ENCODE measurements at places on chromosomes 3 and 15.

GRCh38 chr3:39849992-39850715, 40.7 kb downstream of the MYRIP start:
- no peak for DNase-seq

- no peak for DNase-seq
Observed at GRCh38 chr3:41018855-41019254, 180.4 kb upstream of the CTNNB1 start.

DNA sequence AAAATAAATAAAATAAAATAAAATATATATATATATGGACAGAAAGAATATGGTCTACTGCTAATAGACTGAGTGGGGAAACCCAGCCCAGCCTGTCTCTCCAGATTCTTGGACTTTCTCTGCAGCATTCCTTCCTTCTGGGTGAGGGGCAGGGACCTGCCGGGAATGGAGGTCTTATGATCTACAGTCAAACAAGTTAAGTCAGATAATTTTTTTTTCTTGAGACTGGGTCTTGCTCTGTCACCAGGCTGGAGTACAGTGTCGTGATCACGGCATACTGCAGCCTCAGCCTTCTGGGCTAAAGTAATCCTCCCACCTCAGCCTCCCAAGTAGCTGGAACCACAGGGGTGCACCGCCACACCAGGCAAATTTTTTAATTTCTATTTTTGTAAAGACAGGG, 33.5 kb upstream of the ZNF774 start:
- DNase-seq, result peak; percentile 40

DNA sequence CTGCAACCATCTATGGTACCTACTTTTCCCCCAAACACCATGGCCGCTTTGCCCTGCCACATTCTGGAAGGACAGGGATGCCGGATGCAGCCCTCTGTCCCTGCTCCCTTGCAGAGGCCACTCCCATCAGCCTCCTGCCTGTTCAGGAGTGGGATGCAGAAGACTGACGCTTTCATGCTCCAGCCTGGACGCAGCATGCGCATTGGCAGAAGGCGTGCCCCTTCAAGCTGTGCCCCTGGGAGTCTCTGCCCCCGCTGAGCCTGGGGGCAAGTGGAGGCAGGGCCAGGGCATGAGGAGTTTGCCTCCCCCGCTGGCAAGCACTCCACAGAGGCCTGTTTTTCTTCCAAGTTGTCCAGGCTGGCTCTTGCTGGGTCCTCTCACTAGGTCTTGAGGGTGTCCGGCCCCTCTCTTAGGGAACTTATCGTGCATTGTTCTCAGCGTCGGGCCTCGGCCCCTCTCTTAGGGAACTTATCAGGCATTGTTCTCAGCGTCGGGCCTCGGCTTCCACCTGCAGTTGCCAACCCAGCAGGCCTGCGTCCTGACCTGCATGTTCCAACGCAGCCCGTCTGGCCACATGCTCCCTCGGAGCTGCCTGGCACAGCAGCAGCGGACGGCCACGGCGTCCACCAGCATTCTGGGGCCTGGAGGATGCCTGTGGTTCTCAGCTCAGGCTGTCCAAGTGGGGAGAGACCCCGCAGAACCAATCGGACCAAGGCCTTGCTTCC, 14.6 kb upstream of the SNRPA1 start:
- DNase-seq, result peak; percentile 44

DNA sequence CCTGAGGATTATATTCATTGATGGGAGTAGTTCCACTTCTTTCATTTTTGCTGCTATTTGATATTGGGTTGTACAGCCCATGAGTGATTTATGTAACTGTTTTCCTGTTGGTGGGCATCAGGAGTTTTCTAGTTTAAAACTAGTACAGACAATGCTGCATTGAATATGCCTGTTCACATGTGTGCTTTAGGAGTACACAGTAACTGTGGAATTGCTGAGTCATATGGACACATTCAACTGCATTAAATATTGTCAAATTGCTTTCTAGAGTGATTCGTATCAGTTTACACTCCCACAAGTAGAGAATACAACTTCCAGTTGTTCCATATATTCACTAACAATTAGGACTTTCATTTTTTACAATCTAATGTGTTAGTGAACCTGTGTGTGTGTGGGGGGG, 59.8 kb upstream of the THSD4 start:
- DNase-seq, result no peak

- DNase-seq, result no peak
Observed at GRCh38 chr3:50161320-50161719, 6.2 kb downstream of the SEMA3F start.

GRCh38 chr3:31364188-31364587, 168.5 kb upstream of the STT3B start:
- no peak for DNase-seq

- DNase-seq, result no peak
Observed at GRCh38 chr3:43499256-43499655, 122.6 kb downstream of the ANO10 start.

DNA sequence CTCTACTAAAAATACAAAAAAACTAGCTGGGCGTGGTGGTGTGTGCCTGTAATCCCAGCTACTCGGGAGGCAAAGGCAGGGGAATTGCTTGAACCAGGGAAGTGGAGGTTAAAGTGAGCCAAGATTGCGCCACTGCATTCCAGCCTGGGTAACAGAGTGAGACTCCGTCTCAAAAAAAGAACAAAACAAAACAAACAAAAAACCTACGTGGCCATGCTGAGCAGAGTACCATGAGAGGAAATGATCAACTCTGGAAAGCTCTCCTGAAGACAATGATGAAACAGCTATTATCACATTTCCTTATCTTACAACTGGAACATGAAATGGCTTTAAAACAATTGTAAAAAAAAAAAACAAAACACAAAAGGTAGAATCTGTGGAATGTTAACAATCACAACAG, 75.2 kb downstream of the CHSY1 start:
- peak; percentile 49 for DNase-seq

- no peak for DNase-seq
Observed at GRCh38 chr3:189563853-189564563, 67.2 kb upstream of the TP63 start.

DNA sequence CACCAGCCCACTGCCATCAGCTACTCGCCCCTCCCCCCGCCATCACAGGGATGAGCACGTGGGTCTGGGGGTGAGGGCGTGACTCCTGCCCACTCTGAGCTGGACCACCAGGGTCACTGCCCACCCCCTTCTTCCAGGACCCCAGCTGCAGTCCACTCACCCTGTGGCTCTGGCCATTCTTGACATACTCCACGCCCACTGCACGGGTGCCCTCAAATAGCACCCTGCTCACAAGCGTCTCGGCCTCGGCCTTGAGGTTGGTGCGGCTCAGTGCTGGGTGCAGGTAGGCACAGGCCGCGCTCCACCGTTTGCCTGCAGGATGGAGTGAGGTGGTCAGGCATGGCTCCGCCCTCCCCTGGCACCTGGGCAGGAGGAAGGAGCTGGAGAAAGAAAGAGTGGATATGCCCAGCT, 23.9 kb downstream of the CHDH start:
- peak; percentile 48 for DNase-seq

- DNase-seq, result peak; percentile 73
Observed at GRCh38 chr15:52527911-52528563, 643 bp downstream of the MYO5A start.

DNA sequence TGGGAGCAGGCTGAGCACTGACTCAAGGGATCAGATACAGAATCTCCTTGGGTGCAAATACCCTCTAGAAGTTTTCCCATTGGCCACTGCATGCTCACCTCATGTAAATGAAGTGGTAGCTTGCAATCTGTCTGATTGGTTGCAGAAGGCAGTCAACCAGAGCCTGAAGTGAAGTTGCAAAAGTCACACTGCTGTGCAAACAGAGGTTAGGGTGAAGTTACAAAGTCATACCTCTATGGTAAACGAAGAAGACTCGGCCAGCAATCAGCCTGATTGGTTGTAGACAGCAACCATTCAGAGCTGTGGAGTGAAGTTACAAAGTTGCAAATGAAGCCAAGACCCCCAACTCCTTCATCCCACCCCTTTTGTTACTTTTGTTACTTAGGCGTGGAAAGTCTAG, 27.1 kb downstream of the STARD9 start:
- no peak for DNase-seq

DNA sequence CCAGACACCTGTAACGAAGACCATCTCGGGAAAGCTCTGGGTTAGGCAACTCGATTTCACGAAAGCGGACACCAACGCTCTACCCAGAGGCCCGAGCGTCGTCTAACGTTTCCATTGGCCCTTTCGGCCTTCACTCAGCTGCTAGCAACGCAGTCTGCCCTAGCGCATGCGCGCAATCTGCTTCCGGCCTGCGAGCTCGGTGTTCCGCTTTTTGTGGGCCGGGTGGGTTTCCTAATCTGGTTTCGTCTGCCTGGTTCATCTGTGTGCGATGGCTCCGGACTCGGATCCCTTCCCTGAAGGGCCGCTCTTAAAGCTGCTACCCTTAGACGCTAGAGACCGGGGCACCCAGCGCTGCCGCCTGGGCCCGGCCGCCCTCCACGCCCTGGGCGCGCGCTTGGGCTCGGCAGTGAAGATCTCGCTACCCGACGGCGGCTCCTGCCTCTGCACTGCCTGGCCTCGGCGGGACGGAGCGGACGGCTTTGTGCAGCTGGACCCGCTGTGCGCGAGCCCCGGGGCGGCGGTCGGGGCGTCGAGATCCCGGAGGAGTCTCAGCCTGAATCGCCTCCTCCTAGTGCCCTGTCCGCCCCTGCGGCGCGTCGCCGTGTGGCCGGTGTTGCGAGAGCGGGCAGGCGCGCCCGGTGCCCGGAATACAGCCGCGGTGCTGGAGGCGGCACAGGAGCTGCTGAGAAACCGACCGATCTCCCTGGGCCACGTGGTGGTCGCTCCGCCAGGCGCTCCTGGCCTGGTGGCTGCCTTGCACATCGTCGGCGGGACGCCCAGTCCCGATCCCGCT, 24.0 kb upstream of the GATM start:
- peak; percentile 97 for DNase-seq

GRCh38 chr15:91265416-91265940, 165.4 kb downstream of the SV2B start:
- DNase-seq, result no peak
